ENCODE measurements at places on chromosomes 11 and 22.
A peak's percentile ranks its signal among the peaks of the same experiment; 100 is the strongest.

DNA sequence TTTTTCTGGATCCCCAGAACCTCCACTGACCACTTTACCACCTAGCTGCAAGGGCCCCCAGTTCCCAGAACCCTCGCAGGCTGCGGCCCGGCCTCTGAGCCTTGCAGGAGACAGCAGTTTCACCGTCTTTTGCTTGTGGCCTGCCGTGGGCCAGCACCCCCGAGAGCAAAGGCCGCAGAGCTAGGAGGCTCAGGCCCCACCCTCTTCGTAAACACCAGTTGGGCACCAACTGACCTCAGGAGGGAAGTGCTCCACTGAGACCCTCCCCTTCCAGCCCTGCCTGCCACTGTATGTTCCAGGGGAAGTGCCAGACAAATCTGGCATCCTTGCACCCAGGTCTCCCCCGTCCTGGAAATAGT, 23.4 kb upstream of the CREB3L1 start:
- DNase-seq: no peak

DNA sequence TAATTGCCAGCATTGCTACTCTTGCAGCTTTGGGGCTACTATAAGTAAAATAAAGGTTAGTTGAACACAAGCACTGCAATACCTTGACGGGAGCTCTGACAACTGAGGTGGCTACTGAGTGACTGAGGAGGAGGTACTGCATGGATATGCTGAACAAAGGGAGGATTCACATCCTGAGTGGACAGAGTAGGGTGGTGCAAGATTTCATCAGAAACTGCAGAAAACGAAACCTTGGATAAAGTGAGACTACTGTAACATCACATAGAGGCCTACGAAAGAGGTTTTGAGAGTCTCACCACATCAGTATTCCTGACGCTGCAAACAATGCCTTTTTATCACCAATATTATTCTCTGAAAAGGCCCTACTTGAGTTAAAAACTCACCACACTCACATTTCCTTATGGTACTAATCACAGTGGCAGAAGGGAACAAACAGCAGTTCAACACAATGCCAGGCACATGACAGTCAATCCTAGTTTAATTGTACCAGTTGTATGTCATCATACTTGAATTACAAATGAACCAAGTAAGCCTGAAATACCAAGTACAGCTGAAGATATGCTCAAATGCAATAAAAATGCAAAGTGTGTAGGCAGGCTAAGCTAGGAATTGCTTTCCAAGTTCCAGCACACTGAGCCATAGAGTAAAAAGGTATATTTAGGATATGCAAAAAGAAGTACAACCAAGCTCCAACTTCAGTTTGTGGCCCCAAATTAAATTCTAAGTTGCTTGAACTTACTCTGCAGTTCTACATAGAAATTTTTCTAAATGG, 4.0 kb upstream of the GPR83 start:
- DNase-seq: no peak

DNA sequence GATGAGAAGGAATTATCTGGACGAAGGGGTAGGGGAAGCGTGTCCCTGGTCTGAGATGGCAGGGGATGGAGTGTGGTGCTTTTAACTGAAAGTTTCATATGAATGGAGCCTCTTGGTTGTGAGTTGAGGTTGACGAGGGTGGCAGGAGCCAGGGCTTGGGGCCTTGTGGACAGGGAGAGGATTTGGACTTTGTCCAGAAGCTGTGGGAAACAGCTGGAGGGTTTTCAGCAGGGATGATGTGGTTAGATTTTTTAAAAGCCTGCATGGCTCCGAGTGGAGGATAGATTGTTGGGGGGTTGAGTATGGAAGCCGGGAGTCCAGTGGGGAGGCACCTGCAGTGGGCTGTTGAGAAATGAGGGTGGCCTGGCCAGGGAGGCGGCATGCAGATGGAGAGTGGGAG, 24.8 kb downstream of the MYO7A start:
- no peak for DNase-seq

- DNase-seq: no peak
Observed at GRCh38 chr11:67033661-67034166, 10.8 kb downstream of the SYT12 start.

- DNase-seq: no peak
Observed at GRCh38 chr22:31262312-31263133, 29.8 kb downstream of the PIK3IP1 start.

DNA sequence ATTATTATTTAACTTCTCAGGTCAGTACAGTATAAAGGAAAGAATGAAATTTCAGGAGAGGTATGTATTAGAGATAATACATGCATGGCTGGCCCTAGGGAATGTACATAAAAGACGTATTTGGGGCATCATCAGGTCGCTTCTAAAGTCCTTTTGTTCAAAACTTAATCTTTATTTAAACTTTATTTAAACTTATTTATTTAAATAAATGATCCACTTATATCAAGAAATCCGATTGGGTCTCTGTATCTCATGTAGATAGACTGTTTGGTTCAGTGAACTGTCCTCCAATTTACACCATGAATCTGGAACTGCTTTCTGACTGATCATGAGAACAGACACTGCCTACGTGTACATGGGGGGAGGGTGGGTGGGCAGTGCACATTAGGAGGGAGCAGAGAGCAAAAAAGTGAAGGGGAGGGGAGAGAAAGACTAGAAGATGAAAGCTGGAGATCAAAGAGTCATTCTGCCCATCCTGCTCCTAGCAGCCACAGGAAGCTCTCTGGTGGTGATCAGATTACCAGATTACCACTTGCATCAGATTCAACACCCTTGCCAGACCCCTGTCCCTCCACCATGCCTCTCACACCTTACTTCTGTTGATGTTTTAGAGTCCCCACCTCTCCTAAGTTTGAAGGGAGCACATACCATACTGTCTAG, 92.1 kb upstream of the MTMR2 start:
- no peak for DNase-seq

- no peak for DNase-seq
Observed at GRCh38 chr11:93392867-93393266, 62.3 kb downstream of the DEUP1 start.

DNA sequence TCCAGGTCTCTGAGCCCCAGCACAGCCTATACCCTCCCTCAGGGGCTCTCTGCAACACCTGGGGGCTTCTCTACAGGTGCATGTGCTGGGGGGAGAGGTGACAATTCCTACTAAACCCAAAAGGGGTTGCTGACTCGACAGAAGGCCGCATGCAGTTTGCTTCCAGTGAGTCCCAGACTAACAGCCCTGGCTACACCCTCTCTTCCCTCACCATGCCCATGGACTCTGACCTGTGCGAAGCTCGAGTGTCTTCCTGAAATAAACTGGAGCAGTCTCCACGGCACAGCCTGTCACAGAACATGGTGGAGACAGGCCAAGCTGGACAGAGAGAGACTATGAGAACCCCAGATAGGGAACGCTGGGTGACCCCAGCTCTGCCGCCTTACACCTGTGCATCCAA, 16.6 kb downstream of the PLEKHA7 start:
- DNase-seq: no peak

GRCh38 chr22:43743131-43743530, 69.0 kb downstream of the EFCAB6 start:
- peak; percentile 14 for DNase-seq

DNA sequence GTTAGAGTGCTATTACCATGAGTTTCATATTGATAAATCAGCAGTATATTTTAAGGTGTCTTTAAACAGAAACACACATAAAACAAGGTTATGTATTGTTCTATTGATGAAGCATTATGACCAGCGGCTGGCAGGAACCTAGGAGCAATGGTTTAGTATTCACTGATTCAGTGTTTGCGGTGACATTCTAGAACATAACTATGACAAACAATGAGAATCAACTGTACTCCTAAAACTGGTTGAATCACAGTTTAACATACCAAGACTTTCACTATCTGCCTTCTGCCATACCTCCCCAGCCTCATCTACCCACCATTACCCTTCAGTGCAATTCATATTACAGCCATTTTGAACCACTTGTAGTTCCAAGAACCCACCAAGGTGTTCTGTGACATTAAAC, 8.8 kb downstream of the HOATZ start:
- no peak for DNase-seq

DNA sequence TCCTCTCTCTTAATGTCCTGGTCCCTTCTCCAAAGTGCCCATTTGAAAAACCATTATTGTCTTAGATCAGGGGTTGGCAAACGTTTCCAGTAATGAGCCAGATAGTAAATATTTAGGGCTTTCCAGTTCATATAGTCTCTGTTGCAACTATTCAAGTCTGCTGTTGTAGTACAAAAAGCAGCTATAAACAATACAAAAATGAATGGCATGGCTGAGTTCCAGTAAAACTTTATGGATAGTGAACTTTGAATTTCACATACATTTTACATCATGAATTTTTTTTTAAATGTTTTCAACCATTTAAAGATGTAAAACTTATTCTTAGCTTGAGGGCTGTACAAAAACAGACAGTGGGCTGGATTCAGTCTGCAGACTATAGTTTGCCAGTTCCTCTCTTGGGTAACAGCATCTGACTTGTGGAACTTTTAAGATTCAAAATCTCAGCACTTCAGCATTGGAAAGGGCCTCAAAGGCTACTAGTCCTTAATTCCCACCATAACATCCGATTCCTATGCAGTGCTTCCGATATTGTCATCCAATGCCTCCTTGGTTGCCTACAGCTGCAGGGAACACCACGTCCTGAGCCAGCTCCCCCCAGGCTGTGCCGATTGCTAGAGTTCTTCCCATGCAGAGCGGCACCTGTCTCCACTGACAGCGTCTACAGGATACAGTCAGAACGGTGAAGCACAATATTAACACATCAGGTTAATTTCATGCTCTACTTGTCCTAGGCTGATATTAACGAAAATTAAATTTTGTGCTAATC, 65.6 kb upstream of the E2F8 start:
- DNase-seq: no peak

DNA sequence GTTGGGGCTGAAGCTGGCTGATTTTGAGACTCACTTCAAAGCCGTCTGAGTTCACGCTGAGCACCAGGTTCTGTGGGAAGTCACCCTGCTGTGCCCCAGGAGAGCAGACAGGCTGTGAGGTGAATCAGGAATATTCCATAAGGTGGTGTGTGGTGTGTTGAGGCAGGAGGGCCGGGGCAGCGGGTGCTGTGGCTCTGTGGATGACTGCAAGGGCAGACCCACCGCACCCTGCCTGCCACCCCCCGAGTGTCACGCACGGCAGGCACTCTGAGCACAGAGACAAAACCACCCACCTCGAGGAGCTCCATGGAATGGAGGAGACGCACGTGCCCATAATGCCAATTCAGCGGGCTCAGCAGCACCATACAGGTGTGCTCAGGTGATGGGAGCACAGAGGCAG, 147.8 kb downstream of the PKNOX2 start:
- no peak for DNase-seq

DNA sequence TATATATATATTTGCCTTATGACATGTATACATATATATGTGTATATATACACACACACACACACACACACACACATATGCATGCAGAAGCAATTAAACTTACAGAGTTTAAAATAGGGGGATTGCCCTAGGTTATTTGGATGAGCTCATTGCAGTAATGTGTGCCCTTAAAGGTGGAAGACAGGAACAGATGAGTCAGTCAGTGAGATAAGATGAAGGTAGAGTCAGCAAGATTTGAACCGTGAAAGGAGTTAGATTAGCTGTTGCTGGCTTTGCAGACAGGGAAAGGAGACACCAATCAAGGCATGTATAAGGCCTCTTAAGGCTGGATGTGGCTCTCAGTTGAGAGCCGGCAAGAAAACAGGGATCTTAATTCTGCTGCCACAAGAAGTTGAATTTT, 902.4 kb upstream of the RAG2 start:
- DNase-seq: no peak

DNA sequence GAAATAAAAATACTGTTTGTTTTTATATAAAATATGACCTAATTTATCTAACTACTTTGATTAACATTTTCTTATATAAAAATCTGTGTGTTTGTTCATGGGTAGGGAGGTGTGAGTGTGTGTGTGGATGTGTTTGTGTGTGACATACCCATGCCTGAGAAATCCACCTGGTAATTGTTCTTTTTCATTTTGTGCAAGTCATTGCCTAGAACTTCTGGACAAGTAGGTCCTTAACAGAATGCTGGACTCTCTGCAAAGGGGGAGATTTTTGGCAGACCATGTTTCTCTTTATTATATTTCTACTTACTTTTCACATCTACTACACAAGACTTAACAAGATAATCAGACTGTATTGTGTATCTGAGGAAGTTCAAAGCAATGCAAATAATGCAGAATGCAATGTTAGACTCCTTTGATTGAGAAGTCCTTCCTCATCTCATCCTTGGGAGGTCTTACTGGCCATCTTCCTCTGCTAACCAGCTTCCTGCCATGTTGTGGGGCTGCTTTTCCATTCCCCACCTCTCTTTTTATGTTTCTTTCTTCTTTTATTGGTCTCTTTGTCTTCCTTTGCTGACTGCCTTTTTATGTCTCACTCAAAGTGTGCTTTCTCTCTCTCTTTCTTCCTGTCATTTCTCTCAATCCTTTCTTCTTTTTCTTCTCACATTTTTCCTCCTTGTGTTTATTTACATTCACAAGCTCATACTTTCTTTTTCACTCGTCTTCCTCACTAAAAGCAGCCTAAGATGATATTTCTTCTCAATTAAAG, 1017.0 kb upstream of the CNTN5 start:
- DNase-seq: no peak

GRCh38 chr22:36104988-36105387, 55.6 kb downstream of the APOL3 start:
- DNase-seq: no peak

DNA sequence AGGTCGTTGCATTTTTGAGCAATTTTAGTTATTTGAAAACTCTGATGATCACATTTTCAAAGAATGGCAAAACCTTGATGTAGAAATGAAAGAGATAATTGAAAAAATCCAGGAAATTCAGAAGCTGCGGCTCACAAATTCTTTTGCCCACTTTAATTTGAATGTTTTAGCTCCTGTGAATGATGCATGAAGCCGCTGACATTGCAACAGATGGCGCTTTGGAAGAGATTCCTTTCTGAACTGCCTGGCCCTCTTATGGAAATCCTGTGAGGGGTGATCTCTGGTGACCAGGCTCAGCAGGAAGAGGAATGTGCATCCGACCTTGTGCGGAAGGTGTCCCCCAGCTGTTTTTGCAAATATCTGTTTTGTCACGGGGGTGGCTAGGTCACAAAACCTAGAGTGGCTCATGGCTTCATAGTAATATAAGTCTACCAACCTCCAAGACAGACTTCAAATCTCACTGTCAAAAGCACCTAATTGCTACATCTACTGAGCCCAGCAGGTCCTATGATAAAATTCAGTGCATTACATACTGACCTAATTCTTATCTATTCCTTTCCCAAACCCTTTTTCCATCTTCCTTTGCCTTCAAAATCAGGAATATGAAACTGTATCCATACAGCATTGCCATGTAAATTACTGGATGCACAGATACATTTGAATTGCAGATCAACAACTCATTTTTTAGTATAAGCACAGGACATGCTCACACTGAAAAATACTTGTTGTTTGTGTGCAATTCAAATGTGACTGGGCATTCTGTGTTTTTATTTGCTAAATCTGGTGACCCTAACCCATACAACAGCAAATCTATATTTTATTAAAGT, 412.7 kb downstream of the ETS1 start:
- no peak for DNase-seq

- no peak for DNase-seq
Observed at GRCh38 chr11:35529971-35530495, 4.6 kb upstream of the PAMR1 start.

DNA sequence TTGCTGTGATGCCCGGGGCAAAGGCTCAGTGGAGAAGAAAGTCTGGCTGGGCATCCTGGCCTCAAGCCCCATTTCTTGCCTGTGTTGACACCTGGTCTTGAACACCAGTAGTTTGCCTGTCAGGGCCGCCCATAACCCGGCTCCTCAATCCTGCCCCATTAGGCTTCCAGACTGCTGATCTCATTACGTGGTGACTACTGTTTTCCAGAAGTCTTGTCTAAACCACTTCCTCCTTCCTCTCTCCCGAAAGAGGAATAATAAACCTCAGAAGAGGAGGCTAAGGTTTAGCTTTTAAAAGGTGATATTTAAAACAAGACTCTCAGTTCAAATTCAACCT, 97.7 kb downstream of the CD44 start:
- no peak for DNase-seq
